ENCODE measurements at places on chromosomes 4 and X. TPM values are rescaled to one million over a fixed set of nuclear protein-coding genes. Genes with fewer than 3 reads are reported as not detected.

DNA sequence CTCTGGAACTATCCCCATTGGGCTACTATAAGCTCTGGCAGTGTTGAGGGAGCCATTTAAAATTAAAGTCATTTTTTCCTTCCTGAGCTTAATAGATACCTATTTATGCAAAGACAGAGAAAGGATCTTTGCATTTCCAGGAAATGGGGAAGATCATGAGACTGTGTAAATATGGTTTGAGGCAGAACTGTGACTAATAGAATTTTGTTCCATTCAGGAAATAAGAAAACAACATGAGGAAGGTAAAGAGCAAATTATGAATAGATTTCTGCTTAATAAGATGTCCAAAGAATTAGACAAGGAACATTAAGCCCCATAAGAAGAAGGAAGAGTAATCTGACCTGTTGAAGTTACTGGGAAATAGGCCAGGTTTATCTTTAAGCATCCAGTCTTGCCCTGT, 17.8 kb upstream of the TBC1D19 start:
- H3K27me3 ChIP-seq, result no peaks in the 10 kb centered on the region
- H3K27ac ChIP-seq, result no peak overlapping the region
- H3K4me3 ChIP-seq, result no peak overlapping the region
- H3K36me3 ChIP-seq, result no peaks in the 10 kb centered on the region

The BGN gene
- 0.23 TPM for total RNA-seq

GRCh38 chrX:151088221-151088620, 88.2 kb upstream of the GPR50 start:
- H3K27me3 ChIP-seq, result no peaks in the 10 kb centered on the region
- no peak overlapping the region for H3K27ac ChIP-seq
- no peaks in the 10 kb centered on the region for H3K36me3 ChIP-seq
- no peak for DNase-seq

The AWAT2 gene
- total RNA-seq, result not detected

The USP17L27 gene
- total RNA-seq, result not detected

The GIMD1 gene
- total RNA-seq, result not detected

The DUSP9 gene
- total RNA-seq, result 3.9 TPM

The XAGE1A gene
- total RNA-seq, result not detected

The GLRB gene
- 1.9 TPM for total RNA-seq

The FAT4 gene
- 6.1 TPM for total RNA-seq

GRCh38 chr4:304969-305680, at the start of gene ZNF732:
Gene ZNF732 (minus strand): TSS chr4:305474. CDS start chr4:305310, 164 bp downstream.
- H3K27me3 ChIP-seq, result no peaks in the 10 kb centered on the region
- H3K4me3 ChIP-seq, result peak within 1 kb of the TSS; percentile 75
- DNase-seq, result peak; percentile 99
- H3K4me1 ChIP-seq, result peaks cover 11% of the 10 kb centered on the region

DNA sequence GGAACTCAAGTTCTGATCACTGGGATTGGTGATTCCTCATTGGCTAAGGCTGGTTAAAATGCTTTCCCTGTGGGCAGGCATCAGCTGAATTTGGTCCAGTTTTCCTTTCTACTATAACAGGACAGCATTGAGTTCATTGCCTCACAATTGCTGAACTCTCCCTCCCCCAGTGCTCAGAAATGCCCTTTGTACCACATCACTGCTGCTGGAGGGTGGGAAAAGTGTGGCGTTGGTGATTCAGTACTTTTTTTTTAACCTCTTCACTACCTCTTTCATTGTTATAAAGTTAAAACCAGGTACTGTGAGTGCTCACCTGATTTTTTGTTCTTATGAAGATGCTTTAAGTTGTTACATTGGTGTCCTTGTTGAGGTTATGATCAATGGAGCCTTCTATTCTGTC, 69.3 kb upstream of the IL2 start:
- H3K36me3 ChIP-seq, result no peaks in the 10 kb centered on the region
- no peak for DNase-seq
- no peak overlapping the region for H3K27ac ChIP-seq
- H3K4me3 ChIP-seq, result no peak overlapping the region
- no peaks in the 10 kb centered on the region for H3K27me3 ChIP-seq

The ZAR1 gene
- 1.6 TPM for total RNA-seq

GRCh38 chr4:7414046-7414445, 20.7 kb downstream of the PSAPL1 start:
- no peak overlapping the region for H3K4me3 ChIP-seq
- DNase-seq, result no peak
- peaks cover 55% of the 10 kb centered on the region for H3K27me3 ChIP-seq
- H3K36me3 ChIP-seq, result no peaks in the 10 kb centered on the region

The HOPX gene
- not detected for total RNA-seq

DNA sequence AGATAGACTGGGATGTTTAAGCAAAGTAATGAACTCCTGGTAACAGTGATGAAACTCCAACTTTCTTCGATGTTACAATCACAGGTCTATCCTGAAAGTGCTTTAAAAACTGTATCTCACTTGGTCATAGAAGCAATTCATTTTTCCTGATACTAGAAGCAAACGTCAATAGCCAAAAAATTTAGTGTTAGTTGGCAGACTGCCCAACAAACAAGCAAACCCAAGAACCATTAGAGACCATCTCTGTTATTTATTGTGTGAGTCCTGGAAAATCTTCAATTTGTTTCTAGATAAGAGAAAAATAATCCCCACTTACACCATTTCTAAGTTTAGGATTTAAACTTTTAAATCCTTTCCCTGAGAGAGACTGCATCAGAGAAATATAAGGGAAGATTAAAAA, 553.9 kb downstream of the INPP4B start:
- no peaks in the 10 kb centered on the region for H3K4me1 ChIP-seq
- H3K27ac ChIP-seq, result no peak overlapping the region
- no peak overlapping the region for H3K4me3 ChIP-seq
- no peaks in the 10 kb centered on the region for H3K27me3 ChIP-seq

- DNase-seq, result no peak
- H3K4me1 ChIP-seq, result no peaks in the 10 kb centered on the region
- H3K27ac ChIP-seq, result no peak overlapping the region
- H3K4me3 ChIP-seq, result no peak overlapping the region
- H3K27me3 ChIP-seq, result no peaks in the 10 kb centered on the region
Measured at GRCh38 chr4:154960476-154960875, 179.4 kb downstream of the RBM46 start.

The DSPP gene
- total RNA-seq, result not detected

The SPCS3 gene
- 79.9 TPM for total RNA-seq

The POF1B gene
- total RNA-seq, result 0.10 TPM

DNA sequence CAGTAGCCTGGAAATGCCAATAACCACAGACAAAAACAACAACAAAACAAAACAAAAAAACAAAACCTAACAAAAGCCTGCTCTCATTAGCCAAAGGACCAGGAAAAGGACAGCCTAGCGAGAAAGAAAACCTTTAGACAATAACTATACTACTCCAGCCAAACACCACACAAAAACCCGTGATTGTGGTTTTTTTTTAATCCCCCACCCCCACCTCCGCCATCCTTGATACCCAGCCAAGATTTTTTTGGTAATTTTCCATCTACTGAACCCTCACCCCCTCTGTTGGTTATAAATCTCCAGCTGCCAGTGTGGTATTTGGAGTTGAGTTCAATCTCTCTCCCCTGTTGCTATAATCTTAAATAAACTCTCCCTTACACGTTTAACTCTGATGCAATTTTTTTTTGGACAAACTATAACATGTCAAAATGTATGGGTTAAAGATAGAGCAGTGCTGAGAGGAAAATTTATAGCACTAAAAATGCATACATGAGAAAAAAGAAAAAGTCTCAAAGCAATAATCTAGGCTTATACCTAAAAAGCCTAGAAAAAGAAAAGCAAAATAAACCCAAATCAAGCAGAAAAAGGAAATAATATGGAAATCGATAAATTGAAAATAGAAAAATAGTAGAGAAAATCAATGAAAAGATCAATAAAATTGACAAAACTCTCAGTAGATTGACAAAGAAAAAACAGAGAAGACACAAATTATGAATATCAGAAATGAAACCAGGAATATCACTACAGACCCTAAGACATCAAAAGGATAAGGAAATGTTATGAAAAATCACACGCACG, 83.7 kb downstream of the NAT8L start:
- H3K4me3 ChIP-seq, result no peak overlapping the region
- H3K36me3 ChIP-seq, result no peaks in the 10 kb centered on the region
- H3K27me3 ChIP-seq, result peaks cover 87% of the 10 kb centered on the region
- H3K4me1 ChIP-seq, result no peaks in the 10 kb centered on the region

- H3K27me3 ChIP-seq, result no peaks in the 10 kb centered on the region
- no peak overlapping the region for H3K27ac ChIP-seq
- DNase-seq, result no peak
- H3K36me3 ChIP-seq, result no peaks in the 10 kb centered on the region
- H3K4me1 ChIP-seq, result no peaks in the 10 kb centered on the region
Measured at GRCh38 chrX:9122519-9123245, 88.8 kb upstream of the FAM9B start.

- H3K36me3 ChIP-seq, result no peaks in the 10 kb centered on the region
- H3K4me3 ChIP-seq, result no peak overlapping the region
- no peaks in the 10 kb centered on the region for H3K27me3 ChIP-seq
- no peak overlapping the region for H3K27ac ChIP-seq
- no peak for DNase-seq
Measured at GRCh38 chrX:43717161-43717560, 61.1 kb downstream of the MAOA start.

GRCh38 chrX:41922431-41923151, 763 bp downstream of the CASK start:
- DNase-seq, result peak; percentile 11
- H3K27ac ChIP-seq, result no peak overlapping the region
- H3K27me3 ChIP-seq, result no peaks in the 10 kb centered on the region
- peaks cover 8% of the 10 kb centered on the region for H3K4me1 ChIP-seq

DNA sequence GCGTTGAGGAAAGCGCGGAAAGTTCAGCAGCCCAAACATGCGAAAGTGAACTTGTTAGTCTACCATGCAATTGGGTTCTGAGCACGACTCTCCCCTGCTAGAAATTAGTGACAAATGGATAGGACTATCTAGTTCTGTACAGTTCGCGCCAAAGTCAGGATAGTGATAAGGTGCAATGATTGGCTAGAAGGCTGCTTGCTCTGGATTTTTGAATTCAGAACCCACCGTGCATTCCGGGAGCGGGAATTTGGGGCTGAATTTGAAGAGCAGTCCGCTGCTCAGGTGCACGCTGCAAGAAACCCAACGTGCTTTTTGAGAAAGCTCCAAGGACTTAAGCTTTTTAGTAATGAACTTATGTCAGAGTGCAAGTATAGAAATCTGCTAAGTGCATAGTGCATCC, 732 bp upstream of the ESX1 start:
- no peak overlapping the region for H3K4me3 ChIP-seq
- no peak for DNase-seq
- H3K27ac ChIP-seq, result no peak overlapping the region
- H3K4me1 ChIP-seq, result peaks cover 4% of the 10 kb centered on the region
- no peaks in the 10 kb centered on the region for H3K36me3 ChIP-seq

GRCh38 chr4:180710628-180711337, 1532.4 kb upstream of the TENM3 start:
- no peak overlapping the region for H3K4me3 ChIP-seq
- H3K27ac ChIP-seq, result no peak overlapping the region

All from GM23338 (cell line).